Stimulated activated CD8-positive, alpha-beta memory T cell treated with anti-CD3 and anti-CD28 coated beads, Interleukin-15, amount 100 ng/mL, for 24 hours (primary cell): ENCODE measurements at places on chromosomes 3 and 15.

- DNase-seq: no peak
Observed at GRCh38 chr3:52688266-52688665, 2.4 kb downstream of the GNL3 start.

GRCh38 chr3:24400015-24400414, 94.6 kb downstream of the THRB start:
- no peak for DNase-seq

GRCh38 chr15:82086243-82086995, 40.6 kb upstream of the MEX3B start:
- no peak for DNase-seq

- no peak for DNase-seq
Observed at GRCh38 chr3:169554611-169555010, 108.9 kb downstream of the MECOM start.

- no peak for DNase-seq
Observed at GRCh38 chr3:127238602-127239001, 45.7 kb downstream of the PRR23E start.

GRCh38 chr3:148329481-148330235, 368.0 kb upstream of the AGTR1 start:
- no peak for DNase-seq

DNA sequence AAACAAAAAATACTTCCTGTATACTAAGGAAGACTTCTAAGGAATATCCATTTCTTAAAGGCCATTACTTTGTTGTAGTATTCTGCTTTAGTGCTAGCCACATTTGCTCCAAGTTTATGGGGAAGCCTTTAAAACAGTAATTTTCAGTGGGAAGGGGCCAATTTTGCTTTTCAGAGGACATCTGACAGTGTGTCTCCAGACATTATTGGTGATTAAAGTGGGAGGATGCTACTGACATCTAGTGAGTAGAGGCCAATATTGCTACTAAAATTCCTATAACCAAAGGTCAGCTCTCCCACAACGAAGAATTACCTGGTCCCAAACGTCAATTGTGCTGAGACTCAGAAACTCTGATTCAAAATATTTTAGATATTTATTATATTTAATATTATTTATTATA, 24.8 kb downstream of the SLC28A2 start:
- no peak for DNase-seq

GRCh38 chr15:83656192-83656591, 2.3 kb downstream of the ADAMTSL3 start:
- DNase-seq: no peak

DNA sequence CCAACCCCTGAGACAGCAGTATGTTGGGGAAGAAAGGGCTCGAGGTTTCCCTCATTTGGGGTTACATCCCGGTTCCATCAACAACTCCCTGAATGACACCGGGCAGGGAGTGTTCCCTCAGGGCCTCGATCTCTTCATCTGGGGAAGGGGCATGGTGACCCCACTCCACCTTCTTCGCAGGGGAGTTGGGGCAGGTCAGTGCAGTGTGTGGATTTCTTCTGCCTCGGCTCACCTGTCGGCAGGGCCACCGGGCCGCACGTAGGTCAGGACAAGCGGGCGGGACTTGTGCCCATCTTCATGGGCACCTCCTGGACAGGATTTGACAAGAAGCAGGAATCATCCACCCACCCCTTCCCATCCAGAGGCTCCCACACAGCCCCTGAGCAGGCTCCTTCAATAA, 17.4 kb downstream of the GRIP2 start:
- DNase-seq: no peak

DNA sequence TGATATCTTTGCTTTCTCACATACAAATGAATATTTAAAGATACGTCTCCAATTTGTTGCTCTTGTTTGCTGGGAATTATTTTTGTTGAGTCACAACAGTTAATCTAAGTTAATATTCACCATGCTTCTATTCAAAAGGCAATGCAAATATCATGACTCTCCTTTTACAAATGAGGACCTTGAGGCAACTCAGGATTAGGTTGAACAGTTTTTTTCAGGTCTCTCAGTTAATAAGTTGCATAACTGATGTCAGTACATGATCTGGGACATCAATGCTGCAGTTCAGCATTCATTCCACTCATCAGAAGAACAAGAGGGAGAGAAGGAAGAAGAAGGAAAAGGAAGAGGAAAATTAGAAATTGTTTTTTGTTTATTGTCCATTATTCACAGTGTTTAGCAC, 781 bp upstream of the NAALADL2 start:
- DNase-seq: no peak

GRCh38 chr3:197028728-197029510, 698 bp downstream of the MELTF start:
- no peak for DNase-seq

GRCh38 chr3:143532091-143532490, 316.2 kb downstream of the SLC9A9 start:
- DNase-seq: no peak

GRCh38 chr15:75763137-75763611, 50.5 kb upstream of the CSPG4 start:
- DNase-seq: no peak

- DNase-seq: no peak
Observed at GRCh38 chr3:101466465-101467309, 46.3 kb downstream of the SENP7 start.

- DNase-seq: no peak
Observed at GRCh38 chr15:42474827-42475226, 16.1 kb downstream of the ZNF106 start.

DNA sequence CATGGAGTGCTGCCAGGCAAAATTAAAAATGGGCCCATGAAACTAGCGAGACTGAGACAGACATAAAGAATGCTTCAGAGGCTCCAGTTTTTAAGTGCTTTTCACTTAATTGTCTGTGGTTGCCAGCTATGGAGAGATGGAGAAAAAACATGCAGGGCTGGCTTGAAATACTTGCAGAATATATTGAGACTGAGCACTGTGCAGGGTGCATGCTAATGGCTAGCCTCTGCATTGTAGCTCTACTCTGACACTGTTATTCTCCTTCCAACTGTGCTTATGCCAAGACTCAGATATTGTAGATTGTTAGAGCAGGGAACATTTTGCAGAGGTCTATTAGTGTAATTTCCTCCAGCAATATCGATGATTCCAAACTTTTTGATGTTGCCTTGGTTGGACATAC, 735.0 kb downstream of the PDCD6IP start:
- no peak for DNase-seq

DNA sequence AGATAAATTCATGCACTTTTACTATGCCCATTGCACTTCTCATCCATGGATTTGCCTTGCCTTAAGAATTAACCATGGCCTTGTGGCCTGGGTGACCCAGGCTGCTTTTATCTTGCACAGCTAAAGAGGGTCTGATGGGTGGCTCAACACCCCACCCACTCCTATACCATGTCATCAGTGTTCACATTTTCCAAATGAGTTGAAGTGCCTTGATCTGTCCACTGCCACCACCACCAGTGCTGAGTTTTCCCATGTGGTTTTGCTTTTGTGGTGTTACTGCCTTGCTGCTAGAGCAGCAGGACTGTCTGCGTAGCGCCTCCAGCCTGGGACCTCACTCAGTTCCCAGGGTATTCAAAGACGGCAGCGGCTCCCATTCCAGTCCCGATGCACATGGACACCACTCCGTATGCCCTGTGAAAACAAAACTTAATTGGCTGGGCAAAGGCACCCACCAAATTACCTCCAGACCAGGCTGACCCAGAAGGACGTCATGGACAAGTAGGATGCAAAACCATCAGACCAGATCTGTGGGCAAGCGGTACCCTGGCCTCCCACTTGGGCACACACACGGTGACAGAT, 14.1 kb downstream of the ACAA1 start:
- no peak for DNase-seq

- no peak for DNase-seq
Observed at GRCh38 chr3:53837331-53837730, 8.9 kb downstream of the CHDH start.

DNA sequence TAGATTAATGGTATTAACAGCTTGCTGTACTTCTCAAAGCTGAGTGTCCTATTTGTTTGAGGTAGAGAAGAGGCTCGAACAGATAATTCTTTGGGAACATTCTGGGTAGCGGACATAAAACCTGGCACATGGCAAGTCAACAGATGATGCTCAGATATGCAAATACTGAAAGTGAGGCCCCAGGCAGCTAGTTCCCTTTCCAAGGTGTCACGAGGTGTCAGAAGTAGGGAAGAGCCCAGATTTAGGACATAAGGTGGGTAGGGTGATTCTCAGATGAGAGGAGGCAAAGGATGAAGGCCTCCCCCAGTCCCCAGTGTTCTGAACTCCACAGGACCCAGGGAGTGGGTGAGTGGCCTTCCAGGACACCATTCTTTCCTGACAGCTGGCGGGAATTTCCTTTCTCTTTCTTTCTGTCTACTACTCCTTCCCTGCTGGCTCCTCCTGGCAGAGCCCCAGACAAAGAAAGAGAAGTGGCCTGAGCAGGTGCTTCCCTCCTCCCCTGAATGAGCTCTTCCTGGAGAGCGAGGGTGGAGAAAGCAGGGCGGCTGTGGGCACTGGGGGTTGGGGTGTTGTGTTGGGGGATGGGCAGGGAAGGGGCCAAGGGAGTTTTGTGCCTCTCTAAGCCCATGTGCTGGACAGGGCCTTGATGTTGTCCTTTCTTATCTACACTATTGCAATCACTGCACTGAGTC, 87.5 kb downstream of the CORO2B start:
- DNase-seq: no peak

DNA sequence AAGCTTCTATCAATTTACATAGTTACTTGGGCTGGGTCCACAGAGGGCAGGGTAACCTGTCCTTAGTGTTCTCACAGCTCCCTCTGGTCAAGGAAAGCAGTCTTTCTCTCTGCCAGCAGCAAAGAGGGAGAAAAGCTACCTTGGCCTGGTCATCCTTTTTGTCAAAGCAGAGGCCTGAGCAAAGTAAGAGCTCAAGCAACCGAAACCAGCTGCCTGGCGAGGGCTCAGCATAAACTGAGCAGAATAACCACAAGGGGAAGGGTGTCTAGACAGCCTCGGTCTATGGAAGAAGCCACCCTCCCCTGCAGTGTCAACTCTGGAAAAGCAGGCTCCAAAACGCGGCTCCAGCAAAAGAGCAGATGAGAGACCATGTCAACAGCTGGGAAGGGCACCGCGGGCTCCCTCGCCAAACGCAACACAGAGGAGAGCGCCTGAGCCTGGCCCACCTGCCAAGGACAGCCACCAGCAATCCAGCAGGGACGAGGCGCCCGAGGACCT, 17.4 kb downstream of the LRIG1 start:
- DNase-seq: no peak

- DNase-seq: peak; percentile 14
Observed at GRCh38 chr15:33201491-33202231, 7.1 kb upstream of the FMN1 start.

- no peak for DNase-seq
Observed at GRCh38 chr15:70585707-70586034, 177.7 kb downstream of the UACA start.

GRCh38 chr3:130117933-130118332, 36.3 kb downstream of the ALG1L2 start:
- no peak for DNase-seq

GRCh38 chr15:41559239-41559782, 299 bp downstream of the TYRO3 start:
- DNase-seq: no peak

GRCh38 chr15:91872356-91873137, 19.0 kb downstream of the SLCO3A1 start:
- DNase-seq: no peak

- no peak for DNase-seq
Observed at GRCh38 chr3:67154429-67154828, 156.3 kb downstream of the KBTBD8 start.

DNA sequence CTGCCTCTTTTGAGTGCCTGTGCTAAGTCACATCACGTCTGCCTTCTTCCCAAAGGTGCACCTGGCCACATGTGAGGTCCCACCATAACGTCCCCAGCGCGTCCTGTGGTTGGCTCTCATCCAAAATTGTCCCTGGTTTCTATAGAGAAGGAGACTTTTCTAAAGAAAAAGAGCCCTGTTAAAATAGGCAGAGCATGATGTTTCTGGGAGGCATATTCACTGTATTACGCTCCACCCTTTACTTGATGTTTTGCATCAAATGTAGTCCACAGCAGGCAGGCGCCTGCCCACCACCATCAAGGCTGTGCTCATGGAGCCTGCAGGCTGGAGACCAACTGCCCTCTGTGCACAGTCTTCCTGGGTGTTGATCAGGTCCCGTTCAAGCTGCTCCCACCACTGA, 36.3 kb downstream of the WHAMM start:
- no peak for DNase-seq

DNA sequence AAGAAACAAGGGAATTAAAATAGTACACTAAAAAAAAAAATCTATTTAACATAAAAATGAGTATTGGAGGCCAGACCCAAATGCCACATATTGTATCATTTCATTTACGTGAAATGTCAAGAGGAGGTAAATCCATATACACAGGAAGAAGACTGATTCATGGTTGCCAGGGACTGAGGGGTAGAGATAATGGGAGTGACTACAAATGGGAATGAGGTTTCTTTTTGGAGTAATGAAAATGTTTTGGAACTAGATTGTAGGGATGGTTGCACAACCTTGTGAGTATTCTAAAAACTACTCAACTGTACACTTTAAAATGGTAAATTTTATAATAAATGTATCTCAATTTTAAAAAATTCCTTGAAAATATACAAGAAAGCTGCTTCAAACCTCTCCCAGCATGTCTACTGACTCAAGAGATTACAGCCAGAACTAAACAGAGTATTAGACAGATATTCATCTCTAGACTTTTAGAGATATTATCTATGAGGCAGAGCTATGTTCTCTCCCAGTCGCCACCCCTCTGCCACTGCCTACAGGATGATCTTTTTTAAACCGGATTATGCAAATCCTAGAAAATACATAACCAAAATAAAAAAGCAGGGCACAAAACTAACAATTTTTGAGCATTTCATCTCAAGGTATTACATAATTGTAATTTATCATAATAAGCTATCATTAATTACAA, 6.2 kb downstream of the HLTF start:
- DNase-seq: no peak

- no peak for DNase-seq
Observed at GRCh38 chr3:9361691-9362388, 1.0 kb upstream of the THUMPD3 start.

GRCh38 chr3:153399636-153400035, 237.6 kb downstream of the RAP2B start:
- DNase-seq: no peak

GRCh38 chr3:20999661-21000060, 751.3 kb downstream of the ZNF385D start:
- DNase-seq: no peak

DNA sequence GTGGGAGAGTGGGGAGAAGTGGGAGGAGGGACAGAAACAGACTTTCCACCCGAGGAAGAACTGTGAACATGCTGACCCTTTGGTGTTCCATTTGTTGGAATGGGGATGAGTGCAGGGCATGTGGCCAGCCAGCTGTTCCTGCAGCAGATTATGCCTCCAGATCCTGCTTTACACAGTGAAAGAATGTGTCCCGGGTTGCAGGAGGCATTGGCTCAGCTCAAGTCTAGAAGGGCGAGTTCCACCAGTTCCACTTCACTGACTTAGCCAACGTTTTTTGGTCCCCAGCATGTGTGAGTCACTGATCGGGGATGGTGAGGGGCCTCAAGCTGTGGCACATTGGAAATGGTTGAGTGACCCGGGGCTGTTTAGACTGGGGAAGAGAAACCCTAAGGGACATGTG, 307.0 kb upstream of the ROPN1 start:
- no peak for DNase-seq

GRCh38 chr3:33424606-33425452, 15.4 kb downstream of the UBP1 start:
- no peak for DNase-seq

GRCh38 chr15:100997442-100997841, 78.3 kb downstream of the LRRK1 start:
- no peak for DNase-seq
